ENCODE measurements at places on chromosomes 16 and 17.

DNA sequence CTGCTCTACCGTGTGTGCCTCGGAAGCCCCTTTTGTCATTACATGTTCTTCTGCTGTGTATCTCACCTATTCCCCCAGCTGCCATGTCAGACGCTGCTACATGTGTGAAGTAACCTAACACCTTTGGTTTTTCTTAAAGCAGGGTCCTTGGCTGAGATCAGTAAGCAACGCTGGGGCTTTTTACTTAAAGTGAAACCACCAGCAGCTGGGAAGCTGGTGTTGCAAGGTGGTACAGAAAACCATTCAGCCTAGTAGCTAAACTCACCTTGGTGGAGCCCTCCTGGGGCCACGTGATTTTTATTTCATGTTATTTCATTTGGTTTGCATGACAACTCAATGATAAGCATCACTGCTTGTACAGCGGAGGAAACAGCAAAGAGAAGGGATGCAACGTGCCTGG is 62.6 kb downstream of the PLCG2 start:
- DNase-seq = no peak

- DNase-seq = peak; percentile 57
Measured at GRCh38 chr17:37089956-37090355, 141.2 kb downstream of the AATF start.

- DNase-seq = no peak
Measured at GRCh38 chr17:29368926-29369325, 21.2 kb upstream of the TAOK1 start.

DNA sequence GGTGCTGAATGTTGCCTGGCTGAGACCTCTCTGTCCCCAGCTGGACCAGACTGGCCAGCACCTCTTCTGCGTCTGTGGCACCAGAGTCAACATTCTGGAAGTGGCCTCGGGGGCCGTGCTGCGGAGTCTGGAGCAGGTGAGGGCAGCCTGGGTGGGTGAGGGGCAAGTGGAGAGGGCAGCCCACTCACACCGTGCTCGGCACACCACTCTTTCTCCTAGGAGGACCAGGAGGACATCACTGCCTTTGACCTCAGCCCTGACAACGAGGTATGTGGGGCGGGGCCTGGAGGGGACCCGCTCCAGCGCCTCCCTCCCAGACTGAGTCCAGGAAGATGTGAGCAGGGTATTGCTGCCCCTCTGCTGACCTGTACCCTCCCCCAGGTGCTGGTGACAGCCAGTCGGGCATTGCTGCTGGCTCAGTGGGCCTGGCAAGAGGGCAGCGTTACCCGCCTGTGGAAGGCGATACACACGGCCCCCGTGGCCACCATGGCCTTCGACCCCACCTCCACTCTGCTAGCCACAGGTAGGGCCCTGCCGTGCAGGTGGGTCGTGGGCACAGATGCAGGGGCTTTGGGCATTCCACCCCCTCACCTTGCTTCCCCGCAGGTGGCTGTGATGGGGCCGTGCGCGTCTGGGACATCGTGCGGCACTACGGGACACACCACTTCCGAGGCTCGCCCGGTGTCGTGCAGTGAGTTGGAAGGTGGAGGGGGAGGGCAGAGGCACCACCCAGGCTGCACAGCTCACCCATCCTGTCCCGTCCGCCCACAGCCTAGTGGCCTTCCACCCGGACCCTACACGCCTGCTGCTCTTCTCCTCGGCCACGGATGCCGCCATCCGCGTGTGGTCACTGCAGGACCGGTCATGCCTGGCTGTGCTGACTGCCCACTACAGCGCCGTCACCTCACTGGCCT is 2.6 kb downstream of the TBL3 start:
- DNase-seq = no peak

DNA sequence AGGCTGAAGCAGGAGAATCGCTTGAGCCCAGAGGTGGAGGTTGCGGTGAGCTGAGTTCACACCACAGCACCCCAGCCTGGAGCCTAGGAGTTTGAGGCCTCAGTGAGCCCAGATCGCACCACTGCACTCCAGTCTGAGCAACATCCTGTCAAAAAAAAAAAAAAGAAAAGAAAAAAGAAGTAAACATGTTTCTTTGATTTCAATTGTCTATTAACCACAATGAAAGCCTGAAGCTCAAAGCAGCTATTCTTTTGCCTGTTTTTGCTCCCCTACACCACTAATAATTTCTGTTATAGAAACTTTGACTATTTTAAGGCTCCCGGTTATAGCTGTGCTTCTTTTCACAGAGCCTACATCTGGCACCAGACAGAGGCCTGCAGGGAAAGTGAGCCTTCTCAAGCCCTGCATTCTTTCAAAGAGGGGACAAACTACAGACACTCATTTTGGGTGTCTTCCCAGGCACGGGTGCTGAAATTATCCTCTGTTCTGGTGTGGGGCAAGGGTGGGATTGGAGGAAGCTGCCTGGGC is 14.2 kb upstream of the SLC52A1 start:
- DNase-seq = peak; percentile 83

- no peak for DNase-seq
Measured at GRCh38 chr17:50270435-50271362, 3.6 kb upstream of the TMEM92 start.

DNA sequence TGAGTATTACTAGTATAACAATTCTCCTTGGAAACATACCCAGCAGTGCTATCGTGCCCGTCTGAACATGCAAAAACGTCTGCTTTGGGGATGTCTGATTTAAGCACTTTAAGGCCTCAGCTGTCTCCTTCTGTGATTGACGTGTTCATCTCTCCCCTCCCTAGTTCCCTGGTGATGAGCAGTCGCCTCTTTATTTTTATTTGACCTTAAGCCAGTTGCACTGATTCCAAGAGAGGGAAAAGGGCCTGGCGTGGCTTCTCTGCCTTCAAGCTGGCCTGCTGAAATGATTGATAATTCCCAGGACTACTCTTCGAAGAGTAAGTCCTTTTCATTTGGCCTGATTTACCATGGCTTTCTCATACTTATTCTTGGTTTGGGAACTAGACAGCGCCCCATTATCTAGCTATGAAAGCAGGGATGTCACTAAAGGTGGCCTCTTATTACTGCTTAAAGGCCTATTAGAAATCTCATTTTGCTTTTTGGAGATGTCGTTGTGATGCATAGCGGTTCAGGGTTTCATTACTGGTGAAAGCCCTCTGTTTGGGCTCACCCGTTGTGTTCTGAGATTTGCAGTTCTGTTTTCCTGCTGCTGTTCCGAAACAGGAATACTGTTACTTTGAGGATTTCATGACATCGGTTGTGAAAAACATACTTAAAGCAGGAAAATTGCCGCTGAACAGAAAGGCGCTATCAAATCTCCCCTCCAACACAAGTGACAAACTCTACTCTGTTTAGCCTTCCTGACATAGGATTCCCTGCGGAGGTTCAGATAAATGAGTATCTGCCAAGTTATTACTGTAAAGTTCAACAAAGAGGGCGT is 65.5 kb downstream of the IQCK start:
- DNase-seq = no peak

DNA sequence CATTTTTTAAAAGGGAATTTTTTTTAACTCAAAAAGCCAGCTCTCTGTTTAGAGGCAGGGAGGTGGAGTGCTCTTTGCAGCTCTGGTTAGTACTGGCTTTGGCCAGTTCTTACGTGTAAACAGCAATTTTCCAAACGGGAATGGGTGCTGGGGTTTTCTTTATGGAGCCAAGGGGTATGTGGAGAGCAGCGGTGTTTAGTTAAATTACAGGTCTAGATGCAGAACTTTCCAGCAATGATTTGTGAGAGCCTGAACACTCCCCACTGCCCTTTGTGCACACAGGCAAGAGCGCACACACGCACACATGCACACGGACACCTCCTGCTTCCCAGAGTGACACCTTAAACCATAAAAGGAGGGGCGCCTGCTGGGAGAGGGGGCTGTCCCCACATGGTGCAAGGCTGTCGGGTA is 140.2 kb downstream of the MSI2 start:
- no peak for DNase-seq

- DNase-seq = no peak
Measured at GRCh38 chr16:59597269-59597668, 863.2 kb upstream of the GOT2 start.

- no peak for DNase-seq
Measured at GRCh38 chr16:17276010-17276530, 194.7 kb downstream of the XYLT1 start.

- no peak for DNase-seq
Measured at GRCh38 chr17:81328978-81329926, 34.1 kb upstream of the SLC38A10 start.

GRCh38 chr17:79969906-79970305 is 65.8 kb downstream of the TBC1D16 start:
- no peak for DNase-seq

GRCh38 chr16:23026784-23027362 is 122.4 kb downstream of the USP31 start:
- no peak for DNase-seq

- no peak for DNase-seq
Measured at GRCh38 chr17:64196601-64197000, 66.5 kb downstream of the TEX2 start.

GRCh38 chr16:48075398-48075797 is 80.4 kb downstream of the ABCC12 start:
- no peak for DNase-seq

DNA sequence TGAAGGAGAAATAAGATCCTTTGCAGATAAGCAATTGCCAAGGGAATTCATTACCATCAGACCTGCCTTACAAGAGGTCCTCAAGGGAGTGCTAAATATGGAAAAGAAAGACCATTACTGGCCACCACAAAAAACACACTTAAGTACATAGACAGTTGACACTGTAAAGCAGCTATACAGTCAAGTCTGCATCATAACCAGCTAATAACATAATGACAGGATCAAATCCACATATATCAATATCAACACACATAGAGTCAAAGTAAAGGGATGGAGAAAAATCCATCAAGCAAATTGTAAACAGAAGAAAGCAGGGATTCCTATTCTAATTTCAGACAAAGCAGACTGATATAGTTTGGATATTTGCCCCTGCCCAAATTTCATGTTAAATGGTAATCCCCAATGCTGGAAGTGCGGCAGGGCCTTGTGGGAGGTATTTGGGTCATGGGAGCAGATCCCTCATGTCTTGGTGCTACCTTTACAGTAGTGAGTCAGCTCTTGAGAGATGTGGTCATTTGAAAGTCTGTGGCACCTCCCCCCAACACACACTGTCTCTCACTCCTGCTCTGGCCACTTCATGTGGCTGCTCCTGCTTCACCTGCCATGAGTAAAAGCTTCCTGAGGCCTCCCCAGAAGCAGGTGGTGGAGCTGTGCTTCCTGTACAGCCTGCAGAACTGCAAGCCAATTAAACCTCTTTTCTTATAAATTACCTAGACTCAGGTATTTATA is 32.8 kb downstream of the TANC2 start:
- no peak for DNase-seq

GRCh38 chr17:40457964-40458791 is 14.9 kb downstream of the IGFBP4 start:
- DNase-seq = no peak

GRCh38 chr17:81196505-81197408 is 26.0 kb downstream of the CEP131 start:
- DNase-seq = no peak

GRCh38 chr17:48646183-48647102 is 20.3 kb upstream of the HOXB9 start:
- DNase-seq = no peak

DNA sequence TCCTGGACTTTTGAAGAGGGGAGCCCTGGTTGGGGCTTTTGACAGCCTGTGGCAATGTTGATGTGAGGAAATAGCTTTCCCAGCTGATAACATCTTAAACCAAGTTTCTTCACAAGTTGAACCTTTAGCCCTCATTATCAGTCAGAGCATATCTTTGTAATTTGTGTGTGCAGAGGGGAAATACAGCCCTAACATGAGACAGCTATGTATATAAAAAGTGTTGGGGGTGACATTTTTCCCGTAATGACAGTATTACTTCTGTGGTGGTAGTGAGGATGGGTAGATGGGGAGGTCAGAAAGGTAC is 221.1 kb downstream of the FTO start:
- DNase-seq = no peak

DNA sequence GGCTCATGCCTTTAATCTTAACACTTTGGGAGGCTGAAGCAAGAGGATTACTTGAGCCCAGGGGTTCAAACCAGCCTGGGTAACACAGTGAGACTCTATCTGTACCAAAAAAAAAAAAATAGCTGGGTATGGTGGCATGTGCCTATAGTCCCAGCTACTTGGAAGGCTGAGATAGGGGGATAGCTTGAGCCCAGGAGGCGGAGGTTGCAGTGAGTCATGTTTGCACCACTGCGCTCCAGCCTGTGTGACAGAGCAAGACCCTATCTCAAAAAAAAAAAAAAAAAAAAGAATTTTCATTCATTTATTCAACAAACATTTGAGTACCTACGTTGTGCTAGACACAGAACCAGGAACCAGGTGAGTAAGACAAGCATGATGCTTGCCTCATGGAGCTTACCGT is 73.6 kb upstream of the MRTFB start:
- DNase-seq = no peak

- no peak for DNase-seq
Measured at GRCh38 chr17:77593081-77593480, 365.4 kb upstream of the TNRC6C start.

DNA sequence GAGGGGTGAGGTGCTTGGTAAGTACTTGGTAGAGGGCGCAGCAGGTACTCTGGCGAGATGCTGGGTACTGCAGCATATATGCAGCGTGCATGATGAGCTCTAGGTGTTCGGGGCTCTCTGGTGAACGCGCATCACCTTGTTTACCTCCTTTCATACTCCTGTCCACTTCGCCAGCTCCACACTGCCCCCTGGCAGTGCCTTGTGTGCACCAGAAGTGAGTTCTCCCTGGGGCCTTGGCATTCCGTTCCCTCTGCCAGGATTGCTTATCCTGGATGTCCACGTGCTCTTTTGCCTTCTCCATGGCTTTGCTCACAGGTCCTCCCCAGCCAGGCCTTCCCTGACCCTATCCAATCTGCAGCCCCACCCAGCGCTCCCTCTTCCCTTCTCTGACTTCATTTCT is 154.2 kb downstream of the MRM1 start:
- DNase-seq = peak; percentile 27

- DNase-seq = no peak
Measured at GRCh38 chr16:48448841-48449481, 63.7 kb upstream of the SIAH1 start.

- DNase-seq = no peak
Measured at GRCh38 chr17:8005357-8005756, 2.9 kb downstream of the GUCY2D start.

DNA sequence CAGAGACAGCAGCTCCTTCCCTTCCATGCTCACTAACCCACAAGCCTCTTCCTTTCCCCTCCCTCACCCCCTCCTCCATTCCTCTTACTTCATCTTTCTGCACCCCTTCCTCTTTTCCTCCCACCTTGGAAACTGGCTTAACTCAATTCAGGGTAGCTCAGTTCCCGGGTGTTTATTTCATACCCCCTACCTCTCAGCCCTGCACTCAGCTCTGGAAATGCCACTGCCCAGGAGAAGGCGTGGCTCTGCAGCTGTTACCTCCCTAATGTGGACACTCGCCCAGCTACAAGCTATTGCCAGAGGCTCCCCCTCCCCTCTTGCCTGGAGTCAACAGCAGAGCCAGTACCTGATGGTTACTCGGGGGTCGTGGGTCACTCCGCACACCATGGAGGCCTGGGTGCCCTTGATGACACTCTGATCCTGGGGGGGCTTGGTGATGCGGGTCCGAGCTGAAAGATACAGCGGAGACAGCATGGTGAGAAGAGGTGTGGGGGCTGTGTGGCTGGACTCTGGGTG is 118.4 kb upstream of the CDC42EP4 start:
- no peak for DNase-seq

- no peak for DNase-seq
Measured at GRCh38 chr17:14525551-14526455, 224.9 kb downstream of the HS3ST3B1 start.

Data from naive thymus-derived CD4-positive, alpha-beta T cell (primary cell).